T-helper 2 cell (primary cell): ENCODE measurements at places on chromosomes 13 and 19.

DNA sequence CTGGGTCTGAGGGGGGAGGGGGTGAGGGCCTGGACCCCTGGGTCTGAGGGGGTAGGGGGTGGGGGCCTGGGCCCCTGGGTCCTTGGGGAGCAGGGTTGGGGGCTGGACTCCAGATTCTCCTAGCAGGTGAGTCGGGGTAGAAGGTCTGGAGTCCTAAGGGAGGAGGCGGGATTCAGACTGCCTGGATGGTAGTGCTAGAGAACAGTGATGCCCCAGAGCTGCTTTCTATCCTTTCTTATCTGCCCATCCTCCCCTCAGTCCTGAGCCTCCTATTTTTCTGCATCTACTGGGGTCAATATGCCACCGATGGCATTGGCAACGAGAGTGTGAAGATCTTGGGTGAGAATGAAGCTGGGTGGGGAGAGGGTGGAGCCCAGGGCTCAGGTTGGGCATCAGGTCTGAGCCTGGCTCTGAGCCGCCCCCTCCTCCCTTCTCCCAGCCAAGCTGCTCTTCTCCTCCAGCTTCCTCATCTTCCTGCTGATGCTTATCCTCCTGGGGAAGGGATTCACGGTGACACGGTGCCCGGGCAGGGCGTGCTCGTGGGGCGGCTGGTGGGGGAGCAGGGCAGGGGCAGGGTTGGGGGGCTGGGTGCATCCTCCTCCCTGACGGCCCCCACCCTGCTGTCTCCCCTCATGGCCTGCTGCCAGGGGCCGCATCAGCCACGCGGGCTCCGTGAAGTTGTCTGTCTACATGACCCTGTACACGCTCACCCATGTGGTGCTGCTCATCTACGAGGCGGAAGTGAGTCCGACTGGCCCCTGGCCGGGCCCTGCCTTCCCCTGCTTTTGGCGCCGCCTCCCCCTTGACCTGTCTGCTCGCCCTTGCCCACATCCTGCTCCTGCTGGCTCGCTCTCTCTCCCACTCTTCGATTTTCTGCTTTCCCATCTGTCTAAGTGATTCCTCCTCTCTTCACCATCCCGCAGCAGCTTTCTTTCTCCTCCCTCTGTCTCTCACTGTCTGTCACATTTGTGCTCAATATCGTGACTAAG, 3.4 kb downstream of the TMEM145 start:
- DNase-seq, result no peak

DNA sequence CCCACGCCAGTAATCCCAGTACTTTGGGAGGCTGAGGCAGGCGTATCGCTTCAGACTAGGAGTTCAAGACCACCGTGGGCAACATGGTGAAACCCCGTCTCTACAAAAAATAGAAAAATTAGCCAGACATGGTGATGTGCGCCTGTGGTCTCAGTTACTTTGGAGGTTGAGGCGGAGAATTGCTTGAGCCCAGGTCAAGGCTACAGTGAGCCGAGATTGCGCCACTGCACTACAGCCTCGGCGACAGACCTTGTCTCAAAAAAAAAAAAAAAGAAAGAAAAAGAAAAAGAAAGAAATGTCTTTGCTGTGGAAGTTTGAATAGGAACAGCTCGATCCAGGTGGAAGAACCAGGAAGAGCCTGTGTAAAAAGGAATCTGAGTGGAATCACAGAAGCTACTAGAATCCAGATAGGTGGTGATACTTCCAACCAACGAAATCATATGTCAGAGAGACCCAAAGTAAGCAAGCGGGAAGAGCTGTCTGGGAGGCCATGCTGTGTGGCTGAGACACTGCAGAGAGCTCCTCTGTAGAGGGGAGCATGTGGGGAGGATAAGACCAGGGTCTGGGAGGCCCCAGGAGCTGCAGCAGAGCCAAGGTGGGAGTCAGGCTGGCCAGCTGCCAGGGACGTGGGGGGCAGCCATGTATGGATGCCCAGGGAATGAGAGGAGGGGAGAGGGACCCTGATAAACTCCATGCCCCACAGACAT, 21.1 kb downstream of the LATS2 start:
- DNase-seq, result no peak

DNA sequence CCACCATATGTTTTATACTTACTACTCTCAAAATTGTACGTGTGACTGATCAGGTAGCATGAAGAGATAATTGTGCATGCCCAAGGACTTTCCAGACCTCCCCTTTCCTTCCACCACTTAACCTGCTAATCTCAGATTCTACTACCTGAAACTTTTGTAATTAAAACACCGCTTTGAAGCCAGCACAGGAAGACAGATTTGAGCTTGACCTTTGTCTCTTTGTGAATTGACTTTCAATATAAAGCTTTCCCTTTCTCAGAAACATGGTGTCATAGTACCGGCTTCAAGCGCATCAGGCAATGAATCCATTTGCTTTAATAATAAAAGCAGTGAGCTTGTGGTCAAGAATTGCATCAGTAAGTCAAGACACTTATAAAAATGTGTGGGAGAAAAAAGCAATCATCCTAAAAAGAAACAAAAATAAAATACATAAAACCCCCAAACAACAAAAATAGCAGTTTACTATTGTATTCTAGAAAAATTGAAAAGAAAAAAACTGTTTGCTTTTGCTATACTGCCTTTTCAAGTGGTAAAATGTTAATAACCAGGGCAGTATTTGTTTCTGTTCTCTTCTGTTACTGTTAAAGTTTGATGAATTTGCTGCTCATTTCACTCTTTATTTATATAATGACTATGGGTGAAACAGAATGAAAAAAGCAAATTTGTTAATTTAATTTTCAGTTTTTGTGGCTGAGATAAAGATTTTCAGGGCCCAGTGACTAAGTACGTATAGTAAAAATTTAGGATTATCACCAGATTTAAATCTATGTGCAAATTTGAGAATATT, 2075.3 kb downstream of the PCDH9 start:
- no peak for DNase-seq

DNA sequence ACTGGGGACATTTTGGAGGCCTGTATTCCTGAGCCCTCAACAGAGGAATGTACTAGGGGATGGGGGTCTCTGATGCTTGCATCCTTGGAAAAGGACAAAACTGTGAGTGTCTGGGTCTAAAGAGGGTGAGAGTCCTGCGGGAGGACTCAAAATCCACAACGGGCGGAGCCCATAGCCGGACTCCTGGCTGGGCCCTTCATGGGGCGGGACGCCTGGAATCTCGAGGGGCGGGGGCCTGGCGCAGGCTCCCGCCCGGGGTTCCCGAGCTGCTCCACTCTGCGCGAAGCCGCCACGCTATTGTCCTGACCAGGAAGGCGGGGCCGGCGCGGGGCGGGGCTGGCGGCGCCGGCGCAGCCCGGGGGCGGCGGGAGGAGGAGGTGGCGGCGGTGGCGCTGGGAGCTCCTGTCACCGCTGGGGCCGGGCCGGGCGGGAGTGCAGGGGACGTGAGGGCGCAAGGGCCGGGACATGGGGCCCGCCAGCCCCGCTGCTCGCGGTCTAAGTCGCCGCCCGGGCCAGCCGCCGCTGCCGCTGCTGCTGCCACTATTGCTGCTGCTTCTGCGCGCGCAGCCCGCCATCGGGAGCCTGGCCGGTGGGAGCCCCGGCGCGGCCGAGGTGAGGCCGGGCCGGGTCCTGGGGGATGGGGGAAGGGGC, at the start of gene APLP1:
Gene APLP1, plus strand, starts transcription at position 403 of the 651 bp plus-strand sequence. Its CDS starts 63 bp downstream, at position 466.
- peak; percentile 63 for DNase-seq
